ENCODE measurements at places on chromosomes 12 and 14. TPM values are rescaled to one million over a fixed set of nuclear protein-coding genes. Genes with fewer than 3 reads are reported as not detected.
A peak's percentile ranks its signal among the peaks of the same experiment; 100 is the strongest.

The NPAS3 gene
- total RNA-seq = 0.26 TPM

DNA sequence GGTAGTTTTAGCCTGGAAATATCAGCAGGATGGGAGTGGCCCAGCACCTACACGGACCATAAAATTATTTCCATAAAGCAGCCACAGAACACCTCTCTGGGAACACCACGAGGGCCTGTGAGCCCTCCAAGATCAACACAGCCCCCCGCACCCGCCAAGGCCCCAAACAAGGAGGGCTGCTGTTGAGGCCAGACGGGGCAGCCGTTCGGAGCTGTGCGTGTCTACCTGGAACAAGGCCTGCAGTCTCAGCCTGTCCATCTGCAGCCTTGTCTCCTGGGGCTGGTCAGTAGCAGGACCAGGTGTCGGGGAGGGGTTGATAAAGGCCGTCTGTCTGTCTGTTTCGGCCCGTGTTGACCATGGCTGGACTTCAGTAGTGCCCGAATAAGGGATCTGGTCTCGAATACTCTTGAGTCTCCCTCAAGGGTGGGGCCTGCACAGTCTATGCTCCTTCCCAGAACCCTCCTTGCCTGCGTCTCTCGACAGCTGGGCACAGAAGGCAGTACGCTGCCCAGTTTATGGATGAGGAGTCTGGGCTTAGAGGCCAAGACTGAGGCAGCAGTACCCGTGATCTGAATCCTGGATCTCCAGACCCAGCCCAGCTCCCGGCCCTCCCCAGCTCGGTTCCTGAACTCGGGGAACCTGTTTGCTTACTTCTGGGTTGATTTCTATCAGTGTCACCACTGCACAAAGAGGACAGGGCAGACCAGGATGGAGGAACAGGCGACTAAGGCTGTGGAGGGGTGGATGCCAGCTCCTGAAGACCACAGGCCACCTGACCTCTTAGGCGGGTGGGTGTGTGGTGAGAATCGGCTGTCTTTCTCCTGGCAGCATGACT is 23.1 kb upstream of the DLK1 start:
- H3K4me3 ChIP-seq = no peak overlapping the region
- peaks cover 3% of the 10 kb centered on the region for H3K27me3 ChIP-seq
- DNase-seq = no peak
- no peaks in the 10 kb centered on the region for H3K4me1 ChIP-seq

The ADAM21 gene
- 0.66 TPM for total RNA-seq

DNA sequence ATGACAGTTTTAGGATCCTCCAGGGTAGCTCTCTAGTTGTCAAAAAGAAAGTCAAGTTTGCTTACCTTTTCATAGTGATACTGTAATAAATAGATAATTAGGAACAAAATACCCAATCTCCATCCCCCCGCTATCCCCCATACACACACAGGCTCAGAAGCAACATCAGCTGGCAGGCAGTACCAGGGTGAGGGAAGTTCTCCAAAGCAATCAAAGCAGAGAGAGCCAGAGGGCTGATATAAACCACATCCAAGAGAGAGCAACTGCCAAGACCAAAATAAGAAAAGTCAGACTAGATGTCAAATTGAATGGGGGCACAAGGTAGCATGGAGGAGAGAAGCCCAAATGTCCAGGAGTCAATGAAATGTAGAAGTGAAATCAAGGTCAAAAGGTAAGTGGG is 80.2 kb upstream of the PTPRR start:
- no peaks in the 10 kb centered on the region for H3K27me3 ChIP-seq
- H3K4me3 ChIP-seq = no peak overlapping the region
- DNase-seq = no peak
- H3K4me1 ChIP-seq = no peaks in the 10 kb centered on the region
- H3K27ac ChIP-seq = no peak overlapping the region

- DNase-seq = peak; percentile 73
- peak overlapping the region; percentile 77 for H3K4me3 ChIP-seq
- peak overlapping the region; percentile 64 for H3K27ac ChIP-seq
- H3K27me3 ChIP-seq = peaks cover 20% of the 10 kb centered on the region
- H3K36me3 ChIP-seq = peaks cover 3% of the 10 kb centered on the region
- H3K4me1 ChIP-seq = peaks cover 19% of the 10 kb centered on the region
Observed at GRCh38 chr12:47903151-47903611, 1.6 kb downstream of the VDR start.

- no peak overlapping the region for H3K27ac ChIP-seq
- peak overlapping the region; percentile 53 for H3K4me3 ChIP-seq
- DNase-seq = peak; percentile 18
- no peaks in the 10 kb centered on the region for H3K4me1 ChIP-seq
- no peaks in the 10 kb centered on the region for H3K36me3 ChIP-seq
Observed at GRCh38 chr14:74257078-74257940, 18.1 kb downstream of the VSX2 start.

The PRB2 gene
- total RNA-seq = not detected

The KRT73 gene
- total RNA-seq = not detected

DNA sequence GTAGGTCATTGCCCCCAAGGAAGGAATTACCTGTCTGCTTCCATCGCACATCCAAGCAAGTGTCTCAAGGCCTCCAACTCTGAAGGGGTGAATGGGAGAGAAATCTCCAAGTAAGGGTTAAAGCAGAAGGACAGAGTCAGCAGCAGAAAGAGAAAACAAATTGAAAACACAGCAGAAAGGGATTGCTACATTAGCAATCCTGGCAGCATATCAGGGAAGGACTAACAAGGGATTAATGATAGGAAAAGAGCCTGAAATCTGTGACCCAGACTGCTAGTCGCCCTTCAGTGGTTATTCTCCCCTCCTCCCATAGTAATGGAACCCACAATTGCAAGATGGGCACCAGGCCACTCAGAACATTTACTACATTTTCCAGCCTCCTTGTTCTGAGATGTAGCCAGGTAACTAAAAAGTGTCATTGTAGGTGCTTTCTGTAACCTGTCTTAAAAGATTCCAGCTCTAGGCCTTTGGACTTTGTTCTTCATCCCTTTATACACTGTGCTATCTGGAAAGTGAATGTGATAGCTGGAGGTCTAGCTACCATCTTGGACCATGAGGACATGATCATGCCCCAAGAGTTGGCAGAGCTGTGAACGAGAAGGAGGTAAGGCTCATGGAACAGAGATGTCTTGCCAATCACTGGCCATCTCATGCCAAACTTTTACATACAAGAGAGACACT is 36.0 kb downstream of the MAP3K9 start:
- H3K4me1 ChIP-seq = no peaks in the 10 kb centered on the region
- H3K27me3 ChIP-seq = no peaks in the 10 kb centered on the region
- no peak overlapping the region for H3K4me3 ChIP-seq
- no peak for DNase-seq
- no peaks in the 10 kb centered on the region for H3K36me3 ChIP-seq

The GALNT9 gene
- total RNA-seq = 0.51 TPM

- H3K27me3 ChIP-seq = peaks cover 2% of the 10 kb centered on the region
- no peak overlapping the region for H3K4me3 ChIP-seq
- no peak overlapping the region for H3K27ac ChIP-seq
- no peaks in the 10 kb centered on the region for H3K4me1 ChIP-seq
- no peaks in the 10 kb centered on the region for H3K36me3 ChIP-seq
- no peak for DNase-seq
Observed at GRCh38 chr14:100618763-100619320, 31.6 kb upstream of the BEGAIN start.

DNA sequence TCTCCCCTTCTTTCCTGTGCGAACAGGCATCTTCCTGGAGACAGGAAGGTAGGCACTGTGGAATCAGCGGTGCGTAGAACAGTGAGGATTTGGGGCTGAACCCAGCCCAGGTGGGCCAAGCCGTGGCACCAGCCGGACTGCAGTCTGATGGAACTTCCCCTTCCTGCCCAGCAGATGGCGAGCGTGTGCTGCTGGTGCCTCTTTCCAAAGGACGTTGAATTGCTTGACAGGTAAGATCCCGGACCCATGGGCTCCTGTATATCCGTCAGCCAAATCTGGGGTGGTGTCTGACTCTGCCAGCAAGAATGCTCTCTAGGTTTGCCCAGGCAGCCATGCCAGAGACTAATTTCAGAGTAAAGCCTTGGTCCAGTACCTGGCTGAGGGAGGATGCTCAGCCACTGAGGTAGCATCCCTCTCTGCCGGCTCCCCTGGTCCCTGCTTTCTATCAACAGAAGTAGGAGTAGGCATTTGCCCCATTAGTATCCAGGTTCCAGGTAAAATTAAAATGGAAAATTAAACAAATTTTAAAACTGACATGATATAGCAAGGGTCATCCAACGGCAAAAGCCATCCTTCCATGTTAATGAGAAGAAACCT is 21.1 kb upstream of the KCNA5 start:
- DNase-seq = peak; percentile 32
- H3K27me3 ChIP-seq = no peaks in the 10 kb centered on the region
- H3K4me3 ChIP-seq = no peak overlapping the region
- no peaks in the 10 kb centered on the region for H3K36me3 ChIP-seq
- H3K4me1 ChIP-seq = no peaks in the 10 kb centered on the region
- H3K27ac ChIP-seq = no peak overlapping the region

DNA sequence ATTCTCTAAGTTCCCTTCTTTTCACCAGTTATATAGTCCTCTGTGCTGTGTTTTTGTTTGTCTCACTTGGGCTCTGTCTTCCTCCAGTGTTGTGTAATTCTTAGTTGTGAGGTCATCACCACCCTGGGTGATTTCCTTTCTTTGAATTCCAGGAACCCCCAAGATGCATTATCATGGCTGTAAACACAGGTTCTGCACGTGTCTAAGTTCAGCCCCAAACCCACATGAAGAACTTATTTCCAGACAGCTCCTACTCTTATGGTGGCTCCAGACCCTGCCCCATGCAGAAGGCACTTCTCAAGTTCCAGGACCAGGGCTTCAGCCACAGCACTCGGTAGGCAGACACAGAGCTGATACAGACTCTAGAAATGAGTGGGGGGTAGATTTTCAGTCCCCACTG is 560.5 kb downstream of the BCL11B start:
- H3K4me1 ChIP-seq = no peaks in the 10 kb centered on the region
- H3K36me3 ChIP-seq = no peaks in the 10 kb centered on the region
- no peak overlapping the region for H3K27ac ChIP-seq

The APOF gene
- not detected for total RNA-seq

The KLHL33 gene
- total RNA-seq = 1.5 TPM

DNA sequence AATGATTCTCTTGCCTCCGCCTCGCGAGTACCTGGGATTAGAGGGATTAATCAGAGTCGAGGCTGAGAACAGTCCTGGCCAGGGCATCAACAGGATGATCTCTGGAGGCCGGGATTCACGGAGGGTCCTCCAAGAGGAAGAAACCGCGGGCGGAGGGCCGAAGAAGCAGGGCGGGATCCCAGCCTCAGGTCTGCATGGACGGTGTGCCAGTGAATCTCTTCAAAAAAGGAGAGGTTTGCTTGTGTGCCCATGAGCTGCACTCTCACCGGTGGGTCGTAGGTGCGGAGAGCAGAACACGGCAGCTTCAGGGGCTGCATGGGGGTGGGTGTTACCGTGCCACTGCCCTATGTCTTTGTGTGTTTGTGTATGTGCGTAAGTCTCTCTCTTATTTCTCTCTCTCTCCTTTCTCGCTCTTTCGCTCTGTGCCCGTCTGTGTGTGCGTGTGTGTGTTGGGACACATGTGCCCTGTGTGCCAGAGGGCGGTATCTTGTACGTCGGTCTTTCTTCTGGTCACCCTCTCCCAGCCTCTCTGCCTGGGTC is 768.2 kb upstream of the ALG10B start:
- H3K36me3 ChIP-seq = no peaks in the 10 kb centered on the region
- H3K27me3 ChIP-seq = no peaks in the 10 kb centered on the region
- DNase-seq = no peak
- H3K4me1 ChIP-seq = no peaks in the 10 kb centered on the region
- H3K27ac ChIP-seq = no peak overlapping the region

DNA sequence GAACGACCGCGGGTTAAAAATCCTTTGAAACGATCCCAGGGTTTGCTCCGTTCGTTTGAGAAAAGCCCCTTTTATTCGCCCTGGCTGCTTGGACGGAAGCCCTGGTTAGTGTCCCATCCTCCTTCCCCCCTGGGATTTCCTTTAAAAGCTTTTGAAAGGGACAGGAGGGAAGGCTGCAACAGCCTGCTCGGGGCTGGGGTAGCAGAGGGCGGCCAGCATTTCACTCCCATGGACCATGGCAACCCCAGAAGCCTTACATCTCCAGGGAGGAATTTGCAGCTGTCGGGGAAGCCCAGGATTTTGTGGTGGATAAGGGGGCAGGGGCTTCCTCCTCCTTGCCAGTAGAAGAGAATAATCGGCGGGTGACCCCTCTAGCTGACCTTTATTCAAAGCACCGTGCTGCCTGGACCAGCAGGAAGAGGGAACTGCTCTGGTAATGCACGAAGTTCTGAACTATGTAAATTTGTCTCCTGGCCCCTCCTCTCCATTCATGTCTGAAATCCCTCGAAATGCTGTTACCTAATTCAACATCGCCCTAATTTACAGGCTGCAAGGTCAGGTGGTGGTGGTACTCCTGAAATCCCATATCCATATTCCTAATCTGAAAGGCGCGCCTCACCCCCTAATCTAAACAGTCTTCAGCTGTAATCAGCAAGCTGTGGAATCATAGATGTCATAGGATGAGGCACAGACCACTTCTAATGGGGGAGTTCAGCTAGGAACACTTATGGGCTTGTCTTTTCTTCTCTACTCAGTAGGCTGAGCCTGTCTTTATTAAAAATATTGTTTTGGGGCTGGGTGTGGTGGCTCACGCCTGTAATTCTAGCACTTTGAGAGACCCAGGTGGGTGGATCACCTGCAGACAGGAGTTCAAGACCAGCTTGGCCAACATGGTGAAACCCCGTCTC is 1.0 kb upstream of the CLIP1 start:
- DNase-seq = peak; percentile 44
- H3K4me3 ChIP-seq = peak overlapping the region; percentile 11
- H3K4me1 ChIP-seq = peaks cover 9% of the 10 kb centered on the region
- H3K27ac ChIP-seq = peak overlapping the region; percentile 79
- H3K27me3 ChIP-seq = no peaks in the 10 kb centered on the region

The FGF23 gene
- total RNA-seq = not detected

GRCh38 chr14:94145902-94146527 is 16.6 kb upstream of the IFI27L2 start:
- H3K27me3 ChIP-seq = no peaks in the 10 kb centered on the region
- H3K36me3 ChIP-seq = no peaks in the 10 kb centered on the region
- no peak overlapping the region for H3K27ac ChIP-seq
- H3K4me1 ChIP-seq = no peaks in the 10 kb centered on the region

DNA sequence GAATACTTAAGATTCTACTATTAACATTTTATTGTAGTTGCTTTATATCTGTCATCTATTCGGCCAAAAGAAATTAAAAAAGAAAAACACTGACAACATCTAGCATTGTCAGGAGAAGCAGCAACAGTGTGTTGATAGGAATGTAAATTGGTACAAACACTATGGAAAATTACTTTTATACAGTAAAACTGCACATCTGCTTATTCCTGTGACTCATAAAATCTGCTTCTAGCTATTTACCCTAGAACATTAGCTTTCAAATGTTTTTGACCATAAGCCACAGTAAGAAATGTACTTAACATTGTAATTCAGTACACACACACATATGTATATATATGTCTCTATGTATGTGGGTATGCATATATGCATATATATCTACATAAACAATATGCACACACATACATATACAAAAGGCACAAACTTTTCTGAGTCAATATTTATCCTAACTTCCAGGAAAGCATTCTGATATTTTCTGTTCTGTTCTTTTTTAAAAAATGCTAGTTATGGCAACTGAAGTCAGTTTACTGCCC is 278.9 kb upstream of the GARIN2 start:
- peak; percentile 2 for DNase-seq
- no peaks in the 10 kb centered on the region for H3K36me3 ChIP-seq
- H3K4me3 ChIP-seq = no peak overlapping the region
- no peaks in the 10 kb centered on the region for H3K4me1 ChIP-seq
